CD4-positive, alpha-beta T cell treated with Interferon gamma for 1 hour (primary cell): ENCODE measurements at places on chromosomes 2 and 18.

DNA sequence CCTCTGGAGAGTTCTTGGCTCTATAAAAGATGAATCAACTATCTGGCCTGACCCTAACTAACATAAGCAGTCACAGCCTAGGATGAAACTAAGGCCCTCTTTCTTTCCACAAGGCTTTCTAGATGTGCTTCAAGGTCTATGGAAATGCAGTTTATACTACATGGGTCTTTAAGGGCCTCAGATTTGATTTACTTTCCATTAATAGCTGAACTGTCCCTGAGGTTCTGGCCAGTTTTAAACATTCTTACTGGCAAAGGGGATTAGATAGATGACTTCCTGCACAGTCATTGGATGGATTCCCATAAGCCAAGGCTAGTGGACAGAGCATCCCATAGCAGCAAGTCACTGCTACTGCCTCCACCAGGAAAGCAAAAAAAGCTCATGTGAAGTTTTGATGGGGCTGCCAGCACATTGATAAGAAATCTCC is 38.1 kb upstream of the LCLAT1 start:
- no peak for DNase-seq

DNA sequence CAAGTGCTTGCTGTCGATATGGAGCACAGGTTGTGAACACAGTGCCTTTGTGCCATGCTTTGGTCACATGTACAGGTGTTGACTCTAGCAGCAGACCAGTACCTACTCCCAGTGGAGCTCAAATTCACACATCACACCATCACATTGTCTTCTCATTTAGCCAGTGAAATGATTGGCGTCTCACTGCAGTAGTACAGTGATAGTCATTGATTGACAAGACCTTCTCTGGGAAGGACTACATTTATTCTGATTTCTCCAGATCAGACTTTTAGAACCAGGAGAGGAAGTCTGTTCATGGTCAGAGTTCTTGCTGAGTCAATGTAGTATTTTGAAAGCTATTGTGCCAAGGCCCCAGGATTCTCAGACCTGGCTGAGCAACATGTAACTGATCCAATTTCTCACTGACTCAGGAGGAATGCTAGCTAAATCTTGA is 75.2 kb downstream of the FMNL2 start:
- DNase-seq: no peak

DNA sequence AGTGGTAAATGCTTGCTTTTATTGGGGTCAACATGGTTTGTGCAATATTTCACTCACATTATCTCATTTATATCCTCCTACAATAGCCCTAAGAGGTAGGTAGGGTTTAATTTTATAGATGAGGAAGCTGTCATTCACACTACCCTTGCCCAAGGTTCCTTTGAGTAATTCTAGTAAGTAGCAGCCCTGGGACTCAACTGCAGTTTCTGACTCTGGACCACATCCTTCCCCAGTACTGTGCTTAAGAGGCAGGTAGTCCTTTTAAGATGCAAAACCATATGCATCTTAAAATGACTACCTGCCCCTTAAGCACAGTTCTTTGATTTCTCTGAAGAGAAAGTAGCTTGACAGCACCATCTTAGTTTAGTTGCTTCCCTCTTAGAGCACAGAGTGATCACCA is 15.7 kb upstream of the NT5C1B start:
- no peak for DNase-seq

DNA sequence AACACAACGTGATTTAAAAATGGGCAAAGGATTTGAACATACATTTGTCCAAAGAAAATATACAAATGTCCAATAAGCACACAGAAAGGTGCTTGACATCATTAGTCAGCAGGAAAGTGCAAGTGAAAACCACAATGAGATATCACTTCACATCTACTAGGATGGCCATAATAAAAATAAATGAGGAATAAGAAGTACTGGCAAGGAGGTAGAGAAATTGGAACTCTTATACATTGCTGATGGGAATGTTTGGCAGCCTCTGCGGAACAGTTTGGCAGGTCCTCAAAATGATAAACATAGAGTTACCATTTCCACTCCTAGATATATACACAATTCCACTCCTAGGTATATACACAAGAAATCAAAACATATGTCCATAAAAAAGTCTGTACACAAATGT is 51.0 kb upstream of the PGAP1 start:
- no peak for DNase-seq

DNA sequence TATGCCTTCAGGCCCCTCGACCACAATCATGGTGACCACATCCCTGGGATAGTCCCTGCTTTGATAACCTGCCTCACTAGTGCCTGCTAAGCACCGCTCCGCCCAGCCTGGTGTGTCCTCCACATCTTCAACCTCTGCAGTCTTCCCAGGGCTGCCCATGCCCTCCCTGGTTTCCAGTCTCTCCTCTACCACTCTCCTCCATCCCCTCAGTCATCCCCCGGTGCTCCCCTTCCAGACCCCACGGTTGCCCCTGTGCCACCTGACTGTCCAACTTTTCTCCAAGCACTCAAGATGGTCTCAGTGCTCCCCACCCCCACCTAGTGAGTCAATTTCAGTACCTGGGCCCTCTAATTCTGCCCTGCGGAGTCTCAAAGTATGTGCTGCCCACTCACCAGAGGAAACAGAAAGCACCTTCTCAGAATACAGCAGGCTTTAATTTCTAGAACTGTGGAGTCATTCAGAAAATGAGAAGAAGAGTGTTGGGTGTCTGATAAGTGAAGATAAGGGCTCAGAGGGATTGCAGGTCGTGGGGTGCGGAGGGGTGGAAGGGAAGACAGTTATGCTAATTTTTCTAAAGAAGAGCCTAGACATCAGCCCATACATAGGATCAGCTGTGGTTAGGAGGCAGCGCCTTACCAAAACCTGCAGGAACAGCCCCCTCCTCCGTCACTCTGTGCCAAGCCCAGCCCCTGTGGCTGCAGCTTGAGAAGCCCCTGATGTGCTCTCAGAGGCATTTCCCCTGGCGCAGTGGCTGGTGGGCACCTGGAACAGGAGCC is 53.6 kb upstream of the CAB39 start:
- DNase-seq: no peak

DNA sequence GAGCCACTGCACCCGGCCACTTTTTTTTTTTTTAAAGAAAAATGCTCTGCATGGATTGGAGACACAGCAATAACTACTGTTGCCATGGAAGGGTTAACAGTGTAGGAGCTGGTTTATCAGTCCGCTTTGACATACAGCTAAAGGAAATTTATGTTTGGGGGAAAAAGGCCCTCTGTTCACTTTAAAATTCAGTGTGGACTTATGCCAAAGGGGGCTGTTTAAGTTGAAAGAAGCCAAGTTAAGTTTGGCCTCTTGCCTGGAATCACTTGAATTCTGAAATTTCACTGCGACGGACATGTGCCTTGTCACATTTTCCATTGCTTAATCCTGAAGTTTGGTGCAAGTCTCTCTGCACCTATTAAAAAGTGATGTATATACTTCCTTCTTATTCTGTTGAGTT is 3.1 kb downstream of the KCNE4 start:
- no peak for DNase-seq

DNA sequence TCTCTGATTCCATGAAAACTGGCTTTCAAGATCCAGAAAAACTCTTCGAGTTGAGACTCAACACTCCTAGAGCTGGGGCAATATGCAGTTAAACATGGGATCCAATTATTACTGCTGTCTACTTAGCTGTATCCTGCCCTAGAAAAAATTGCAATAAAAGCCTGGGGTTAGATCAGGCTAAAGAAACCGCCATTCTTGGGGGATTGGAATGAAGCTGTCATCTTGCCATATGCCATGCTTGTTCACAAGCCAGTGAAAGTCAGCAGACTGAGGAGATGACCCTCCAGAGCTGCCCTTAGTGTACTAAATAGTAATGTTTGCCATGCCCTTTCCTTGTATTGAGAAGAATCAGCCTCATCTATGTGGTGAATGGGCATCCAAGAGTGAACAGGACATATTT is 30.9 kb upstream of the CYP26B1 start:
- DNase-seq: no peak

GRCh38 chr18:4986066-4986465 is 211.0 kb downstream of the AKAIN1 start:
- DNase-seq: no peak

GRCh38 chr18:49100226-49100968 is 149.6 kb upstream of the SMAD7 start:
- DNase-seq: no peak

DNA sequence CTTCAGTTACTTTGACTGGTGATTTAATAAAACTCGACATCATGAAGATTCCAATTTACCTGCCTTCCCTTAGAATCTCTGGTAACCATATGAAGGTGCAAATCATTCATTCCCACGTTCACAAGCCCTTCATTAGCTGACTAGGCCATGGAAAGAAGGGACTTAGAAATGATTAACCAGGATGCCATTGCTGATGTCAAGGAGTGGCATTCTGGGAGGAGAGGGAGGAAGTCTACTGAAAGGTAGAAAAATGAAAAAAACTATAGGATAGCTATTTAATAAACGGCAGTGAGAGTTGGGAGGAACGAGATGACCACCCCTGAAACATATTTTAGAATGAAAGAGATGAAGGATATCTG is 1.4 kb downstream of the ATIC start:
- no peak for DNase-seq

DNA sequence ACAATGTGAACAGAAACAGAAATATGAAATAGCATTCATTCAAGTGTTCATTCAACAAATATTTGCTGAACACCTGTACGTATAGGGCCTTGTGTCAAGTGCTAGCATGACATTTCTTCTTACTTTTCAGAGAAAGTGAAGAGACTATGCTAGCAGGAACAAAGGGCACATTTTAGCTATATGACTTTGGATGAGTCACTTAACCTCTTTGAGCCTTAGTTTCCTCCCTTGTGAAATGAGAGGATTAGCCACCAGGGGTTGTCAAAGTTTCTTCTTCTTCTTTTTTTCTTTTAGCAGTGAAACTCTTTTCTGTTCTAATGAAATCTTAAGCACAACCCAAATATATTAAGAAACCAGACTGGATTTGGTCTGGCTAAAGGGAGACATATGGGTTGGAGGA is 53.1 kb downstream of the FIGN start:
- no peak for DNase-seq

- no peak for DNase-seq
Observed at GRCh38 chr2:126370201-126370600, 285.8 kb upstream of the GYPC start.

GRCh38 chr2:64376926-64377325 is 77.0 kb upstream of the LGALSL start:
- no peak for DNase-seq

- DNase-seq: peak; percentile 22
Observed at GRCh38 chr2:159201360-159202063, 85.0 kb downstream of the WDSUB1 start.

DNA sequence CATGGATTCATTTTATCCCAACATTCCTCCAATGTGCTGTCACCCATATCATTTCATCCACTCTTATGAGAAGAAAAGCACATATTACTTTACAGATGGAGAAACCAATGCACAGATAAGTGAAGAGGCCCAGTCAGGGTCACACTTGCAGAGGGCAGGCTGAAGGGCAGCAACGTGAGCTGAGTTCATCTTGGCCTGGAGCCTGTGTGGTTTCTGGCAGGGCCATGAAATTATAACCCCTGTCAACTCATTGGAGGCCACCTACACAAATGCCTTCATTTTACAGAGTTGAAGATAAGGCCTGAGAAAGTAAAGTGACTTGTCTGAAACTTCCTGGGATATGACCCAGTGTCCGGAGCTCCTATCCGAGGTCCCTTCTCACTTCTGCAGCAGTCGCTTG is 88.4 kb upstream of the NRP2 start:
- DNase-seq: no peak

DNA sequence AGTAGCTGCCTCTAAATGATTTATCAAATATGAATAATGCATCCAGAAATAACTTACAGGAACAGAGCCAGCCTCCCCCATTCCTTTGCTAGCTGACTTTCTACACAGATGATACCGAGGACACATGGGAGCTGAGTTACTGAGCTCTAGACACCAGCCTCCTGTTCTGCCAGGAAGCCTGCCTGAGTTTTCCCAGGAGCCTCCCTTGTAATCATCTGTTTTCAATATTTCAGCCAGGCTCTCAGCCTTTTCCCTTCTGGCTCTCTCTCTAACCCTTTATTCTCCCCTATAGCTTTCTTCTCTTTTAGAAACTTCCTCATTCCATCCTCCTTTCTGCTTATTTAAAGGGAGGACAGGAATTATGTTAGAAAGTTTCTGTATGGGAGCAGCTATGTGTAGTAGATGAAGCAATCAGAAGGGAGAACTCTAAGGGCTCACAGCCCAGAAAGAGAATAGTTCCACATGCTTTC is 911.6 kb downstream of the TDRD15 start:
- no peak for DNase-seq

DNA sequence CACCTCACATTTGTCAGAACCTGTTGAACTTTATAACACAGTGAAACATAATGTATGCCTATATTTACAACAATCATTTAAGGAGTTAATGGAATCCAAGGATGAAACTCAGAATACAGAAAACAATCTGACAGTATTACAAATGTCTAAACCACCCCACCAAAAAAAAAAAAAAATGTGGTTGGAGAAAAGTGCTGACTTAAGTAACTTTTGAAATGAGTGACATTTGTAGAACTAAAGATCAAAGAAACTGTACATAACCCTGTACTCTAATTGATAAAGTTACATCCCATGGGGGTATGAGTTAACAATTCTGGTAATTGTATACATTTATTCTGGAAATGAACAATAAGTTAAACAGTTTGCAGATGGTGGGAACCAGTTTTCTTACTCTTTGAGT is 372.1 kb upstream of the TMEFF2 start:
- no peak for DNase-seq

DNA sequence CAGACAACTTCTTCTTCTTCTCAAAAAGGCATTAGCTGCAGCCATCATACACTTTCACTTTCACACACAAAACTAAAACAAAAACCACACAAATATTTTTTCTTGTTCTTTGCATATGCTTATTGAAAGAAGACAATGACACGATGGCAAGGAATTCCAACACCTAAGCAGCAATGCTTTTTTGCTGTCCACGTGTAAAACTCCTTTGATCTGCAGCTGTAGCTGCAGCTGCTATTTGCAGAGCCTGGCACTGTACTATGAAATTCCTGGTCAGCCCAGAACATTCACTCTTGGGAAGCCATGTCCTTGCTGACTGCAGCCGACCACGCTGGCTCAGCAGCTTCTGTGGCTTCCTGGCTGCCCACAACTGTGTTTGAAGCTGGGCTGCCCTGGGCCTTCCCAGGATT is 316.2 kb downstream of the CDH2 start:
- no peak for DNase-seq

DNA sequence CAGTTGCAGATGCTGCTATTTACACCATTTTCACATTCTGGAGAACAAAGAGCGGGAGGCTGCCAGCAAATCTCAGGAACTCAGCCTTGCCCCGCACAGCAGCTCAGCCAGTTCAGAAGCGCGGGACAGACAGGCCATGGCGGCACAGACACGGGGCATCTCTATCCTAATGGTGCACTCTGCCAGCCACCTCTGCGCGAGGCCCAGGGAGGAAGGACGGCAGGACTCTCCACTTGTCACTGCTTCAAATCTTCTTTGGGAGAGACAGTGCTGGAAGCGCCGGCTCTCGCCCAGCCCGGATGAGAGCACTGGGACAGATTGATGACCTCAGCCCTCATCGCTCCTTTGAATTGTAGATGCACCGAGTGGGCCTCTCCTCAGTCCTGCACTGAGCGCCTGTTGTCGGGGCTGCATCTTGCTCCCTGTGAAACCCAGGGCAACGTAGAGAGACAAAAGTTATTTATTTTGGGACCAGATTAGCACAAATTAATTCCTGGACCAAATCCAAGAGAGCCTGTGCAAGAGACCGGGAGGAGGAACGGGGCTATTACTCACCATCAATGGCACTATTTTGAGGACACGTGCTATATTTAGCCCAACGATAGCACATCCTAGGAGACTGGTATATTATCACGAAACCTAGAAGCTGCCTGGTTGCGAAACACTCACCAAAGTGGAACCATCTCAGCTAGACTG is 211.4 kb upstream of the SMIM21 start:
- DNase-seq: no peak

GRCh38 chr2:239522002-239522739 is 121.4 kb upstream of the HDAC4 start:
- DNase-seq: no peak
